ENCODE measurements at places on chromosomes 2 and 18.

GRCh38 chr2:123434546-123435395 is 590.3 kb upstream of the CNTNAP5 start:
- no peak for DNase-seq

- no peak for DNase-seq
Measured at GRCh38 chr2:109637749-109638570, 23.8 kb downstream of the SOWAHC start.

DNA sequence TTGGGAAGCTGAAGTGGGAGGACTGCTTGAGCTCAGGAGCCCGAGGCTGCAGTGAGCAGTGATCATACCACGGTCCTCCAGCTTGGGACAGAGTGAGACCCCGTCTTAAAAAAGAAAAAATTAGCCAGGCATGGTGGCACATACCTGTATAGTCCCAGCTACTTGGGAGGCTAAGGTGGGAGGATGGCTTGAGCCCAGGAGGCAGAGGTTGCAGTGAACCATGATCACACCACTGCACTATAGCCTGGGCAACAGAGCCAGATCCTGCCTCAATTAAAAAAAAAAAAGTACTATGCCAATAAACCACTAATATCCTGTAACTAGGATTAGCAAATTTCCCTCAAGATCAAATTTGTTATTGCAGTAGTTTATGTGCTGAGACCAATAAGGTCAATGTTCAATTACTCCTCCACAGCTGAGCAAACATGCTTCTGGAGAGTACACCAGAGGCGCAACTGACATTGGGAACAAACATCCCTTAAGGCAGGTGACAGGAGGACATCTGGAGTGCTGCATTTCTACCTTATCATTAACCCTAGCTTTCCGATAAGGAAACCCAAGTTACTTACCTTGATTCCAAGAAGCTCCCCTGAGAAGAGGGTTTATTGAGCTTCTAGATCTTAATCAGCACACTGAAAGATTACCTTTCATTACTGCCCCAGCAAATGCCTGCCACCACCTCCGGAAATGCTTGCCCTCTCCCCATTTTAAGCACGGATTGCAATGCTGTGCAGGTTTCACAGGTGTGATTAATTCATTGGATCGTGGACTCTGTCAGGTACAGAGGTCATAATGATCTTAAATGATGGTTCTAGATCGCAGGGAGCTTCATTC is 26.2 kb downstream of the MGAT4A start:
- DNase-seq, result no peak

- DNase-seq, result no peak
Measured at GRCh38 chr2:142866426-142866825, 11.0 kb upstream of the KYNU start.

DNA sequence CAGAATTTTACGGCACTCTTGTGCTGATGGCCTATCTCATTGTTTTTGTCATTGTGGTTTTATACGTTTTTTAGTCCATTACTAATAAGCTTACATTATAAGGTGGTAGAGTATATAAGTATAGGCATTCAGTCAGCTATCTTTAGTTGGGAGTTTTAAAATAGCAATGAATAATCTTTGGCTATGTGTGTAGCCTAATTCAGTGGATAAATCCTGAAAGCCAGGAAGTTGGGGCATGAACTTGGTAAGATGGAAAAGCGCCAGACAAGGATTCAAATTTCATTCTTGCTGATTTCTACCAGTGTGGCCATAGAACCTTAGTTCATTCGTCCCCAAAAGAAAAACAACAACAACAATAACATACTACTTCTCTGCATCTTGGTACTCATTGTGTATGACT is 31.2 kb downstream of the EPC2 start:
- no peak for DNase-seq

DNA sequence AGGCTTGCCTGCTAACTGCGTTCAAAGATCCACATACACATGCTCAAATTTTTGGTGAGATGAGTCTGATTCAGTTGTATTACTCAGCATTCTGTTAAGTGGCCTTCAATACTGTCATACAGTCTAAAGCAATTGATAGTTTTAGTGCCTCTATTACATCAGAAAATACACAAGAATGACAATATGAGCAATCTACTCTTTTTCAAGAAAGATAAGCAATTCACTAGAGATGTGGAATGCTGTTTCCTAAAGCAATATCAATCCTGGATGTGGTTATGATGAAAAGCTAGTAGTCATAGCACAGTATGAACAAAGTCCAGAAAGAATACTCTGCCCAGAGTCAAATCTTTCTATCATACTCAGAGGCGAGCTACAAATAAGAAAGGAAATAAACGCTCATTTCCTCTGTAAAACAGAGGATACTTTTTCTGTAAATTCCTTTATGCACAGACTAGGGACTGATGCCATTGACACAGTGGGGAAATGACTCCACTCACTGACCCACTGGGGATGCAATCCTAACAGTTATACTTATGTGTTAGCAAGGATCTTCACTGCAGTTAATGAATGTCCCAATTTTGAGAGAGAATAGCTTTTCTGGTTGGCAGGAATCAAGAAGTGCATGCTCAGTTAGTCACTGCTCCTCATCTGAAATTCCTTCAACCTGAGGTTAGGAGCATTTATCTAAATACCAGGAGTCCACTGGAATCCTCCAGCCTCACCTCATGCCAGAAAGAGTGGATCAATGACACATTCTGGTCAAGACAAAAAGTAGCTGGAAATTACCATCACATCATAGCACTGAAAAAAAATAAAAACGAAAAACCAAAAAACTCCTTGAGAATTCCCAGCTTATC is 83.3 kb downstream of the PDE11A start:
- no peak for DNase-seq

- no peak for DNase-seq
Measured at GRCh38 chr2:166984797-166985196, 96.5 kb downstream of the XIRP2 start.

GRCh38 chr2:47193607-47194006 is 38.5 kb upstream of the STPG4 start:
- no peak for DNase-seq

DNA sequence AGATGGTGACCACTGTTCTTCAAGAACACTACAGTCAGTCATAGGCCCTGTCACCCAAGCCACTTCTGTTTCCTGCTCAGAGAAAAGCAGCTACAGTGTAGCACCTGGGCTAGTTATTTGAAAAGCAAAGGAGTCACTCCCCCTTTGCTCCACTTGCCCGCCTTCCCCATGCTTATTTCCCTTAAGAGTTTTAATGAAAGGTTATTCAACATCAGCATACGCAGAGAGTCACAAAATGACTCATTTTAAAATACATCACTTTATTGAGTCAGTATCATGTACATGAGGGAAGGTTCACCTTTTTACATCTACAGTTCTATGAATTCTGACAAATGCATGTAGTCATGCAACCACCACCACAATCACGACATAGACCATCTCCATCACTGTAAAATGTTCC is 71.3 kb downstream of the TNFRSF11A start:
- DNase-seq, result no peak

DNA sequence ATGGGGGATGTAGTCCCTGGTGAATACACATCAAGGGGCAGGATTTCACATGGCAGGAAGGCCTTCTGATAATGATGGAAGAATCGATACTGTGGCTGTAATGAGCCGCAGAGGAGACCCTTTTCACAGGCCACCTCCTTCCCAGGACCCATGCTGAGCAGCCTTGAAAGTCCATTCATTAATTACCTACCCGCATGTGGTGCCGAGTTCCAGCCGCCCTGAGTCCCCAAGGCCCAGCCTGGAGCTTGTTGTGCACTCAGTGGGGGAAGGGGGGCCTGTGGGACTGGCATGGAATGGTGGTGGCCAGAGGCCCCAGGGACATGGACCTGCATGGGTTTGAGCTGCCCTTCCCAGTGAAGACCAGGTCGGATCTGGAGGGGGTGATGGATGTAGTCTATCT is 25.5 kb downstream of the ASB18 start:
- DNase-seq, result no peak

DNA sequence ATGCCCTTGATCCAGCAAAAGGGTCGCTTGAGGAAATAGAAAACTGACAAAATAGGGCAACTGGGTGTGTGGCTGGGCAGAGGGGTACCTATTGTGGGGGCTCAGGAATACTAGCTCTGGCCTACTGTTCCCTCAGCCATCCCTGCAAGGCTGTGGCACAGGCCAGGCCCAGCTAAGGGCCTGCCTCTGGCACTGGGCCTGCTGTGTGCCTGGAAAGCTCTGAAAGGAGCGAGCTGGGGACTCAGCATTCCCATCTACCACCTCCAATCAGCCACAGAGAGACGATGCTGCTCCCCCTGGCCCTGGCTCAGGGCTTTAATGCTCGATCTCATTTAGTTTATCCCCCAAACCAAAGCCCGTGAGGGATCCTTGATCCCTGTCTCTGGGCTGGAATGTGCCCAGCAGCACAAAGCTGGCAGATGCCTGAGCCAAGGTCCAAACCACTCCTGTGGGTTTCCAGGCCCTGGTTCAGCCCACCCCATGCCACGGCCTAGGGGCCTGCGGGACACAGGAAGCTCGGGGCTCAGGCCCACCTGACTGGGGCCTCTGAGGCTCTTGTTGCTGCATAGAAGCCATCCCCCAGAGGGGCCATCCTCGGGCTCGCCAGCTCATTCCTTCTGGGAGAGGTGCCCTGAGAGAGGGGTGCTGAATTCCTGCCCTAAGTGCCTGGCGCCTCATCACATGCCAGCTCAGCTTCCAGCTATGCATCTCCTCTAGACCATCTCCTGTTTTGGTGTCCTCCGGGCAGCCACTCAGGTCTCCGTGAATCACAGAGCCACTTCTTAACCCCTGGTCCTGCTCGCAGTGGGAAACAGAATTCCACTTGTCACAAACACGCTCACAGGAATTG is 43.0 kb upstream of the KCNF1 start:
- DNase-seq, result no peak

DNA sequence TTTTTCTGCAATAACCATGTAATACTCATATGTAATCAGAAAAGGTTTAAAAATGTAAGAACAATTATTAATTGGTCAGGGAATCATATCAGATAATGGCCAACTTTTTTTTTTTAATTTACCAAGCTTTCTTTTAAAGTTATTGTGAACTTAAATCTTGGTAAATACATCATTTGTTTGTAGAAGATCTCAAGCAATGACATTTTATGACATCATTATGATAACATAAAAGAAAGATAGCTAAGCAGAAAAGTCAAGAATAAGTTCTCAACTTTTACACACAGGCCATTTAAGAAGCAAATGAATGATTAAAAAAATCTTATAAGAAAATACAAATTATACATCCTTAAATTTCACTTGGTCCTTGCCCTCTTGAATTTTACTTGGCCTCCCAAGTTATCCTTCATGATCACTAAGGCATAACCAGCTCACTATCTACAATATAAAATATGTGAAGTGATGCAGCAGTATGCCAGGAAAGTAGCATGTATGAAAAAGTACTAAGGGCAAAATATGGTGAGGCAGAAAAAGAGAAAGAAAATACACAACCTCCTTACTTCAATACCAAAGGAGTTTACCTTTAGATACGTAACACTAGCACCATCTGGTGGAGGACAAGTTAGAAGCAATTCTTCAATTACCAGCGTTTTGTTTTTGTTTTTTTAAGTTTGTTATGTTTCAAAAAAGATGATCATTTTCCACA is 116.6 kb downstream of the SRBD1 start:
- DNase-seq, result peak; percentile 43

GRCh38 chr2:148201075-148202004 is 180.4 kb downstream of the MBD5 start:
- DNase-seq, result no peak

DNA sequence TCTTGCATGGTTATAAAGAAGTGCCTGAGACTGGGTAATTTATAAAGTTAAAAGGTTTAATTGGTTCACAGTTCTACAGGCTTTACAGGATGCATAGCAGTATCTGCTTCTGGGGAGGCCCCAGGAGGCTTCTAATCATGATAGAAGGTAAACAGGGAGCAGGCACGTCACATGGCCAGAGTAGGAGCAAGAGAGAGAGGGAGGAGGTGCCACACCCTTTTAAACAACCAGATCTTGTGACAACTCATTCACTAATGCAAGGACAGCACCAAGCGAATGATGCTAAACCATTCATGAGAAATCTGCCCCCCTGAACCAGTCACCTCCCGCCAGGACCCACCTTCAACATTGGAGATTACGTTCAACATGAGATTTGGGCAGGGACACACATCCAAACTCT is 141.1 kb downstream of the EN1 start:
- no peak for DNase-seq

DNA sequence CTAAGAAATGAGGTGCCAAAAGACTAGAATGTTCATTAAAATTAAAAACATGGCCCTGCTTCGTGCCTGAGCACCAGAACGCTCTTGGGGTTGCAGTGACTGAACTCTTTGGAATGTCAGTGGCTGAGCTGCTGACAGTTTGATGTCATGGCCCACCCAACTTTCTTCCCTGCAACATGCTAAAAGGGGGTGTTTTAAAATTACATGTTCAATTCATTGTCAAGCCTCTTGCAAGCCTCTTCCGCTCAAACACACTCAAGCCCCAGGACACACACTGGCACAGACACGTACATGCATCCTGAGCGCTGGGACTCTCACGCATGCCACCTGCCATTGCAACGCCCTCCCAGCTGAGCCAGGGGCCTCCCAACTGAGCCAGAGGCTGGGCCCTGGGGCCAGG is 12.6 kb downstream of the RUFY4 start:
- DNase-seq, result no peak

GRCh38 chr2:229388731-229389130 is 117.6 kb upstream of the PID1 start:
- DNase-seq, result no peak

GRCh38 chr2:213863541-213863940 is 547.3 kb upstream of the VWC2L start:
- DNase-seq, result no peak

- DNase-seq, result no peak
Measured at GRCh38 chr2:125224830-125225229, 1199.7 kb downstream of the CNTNAP5 start.

DNA sequence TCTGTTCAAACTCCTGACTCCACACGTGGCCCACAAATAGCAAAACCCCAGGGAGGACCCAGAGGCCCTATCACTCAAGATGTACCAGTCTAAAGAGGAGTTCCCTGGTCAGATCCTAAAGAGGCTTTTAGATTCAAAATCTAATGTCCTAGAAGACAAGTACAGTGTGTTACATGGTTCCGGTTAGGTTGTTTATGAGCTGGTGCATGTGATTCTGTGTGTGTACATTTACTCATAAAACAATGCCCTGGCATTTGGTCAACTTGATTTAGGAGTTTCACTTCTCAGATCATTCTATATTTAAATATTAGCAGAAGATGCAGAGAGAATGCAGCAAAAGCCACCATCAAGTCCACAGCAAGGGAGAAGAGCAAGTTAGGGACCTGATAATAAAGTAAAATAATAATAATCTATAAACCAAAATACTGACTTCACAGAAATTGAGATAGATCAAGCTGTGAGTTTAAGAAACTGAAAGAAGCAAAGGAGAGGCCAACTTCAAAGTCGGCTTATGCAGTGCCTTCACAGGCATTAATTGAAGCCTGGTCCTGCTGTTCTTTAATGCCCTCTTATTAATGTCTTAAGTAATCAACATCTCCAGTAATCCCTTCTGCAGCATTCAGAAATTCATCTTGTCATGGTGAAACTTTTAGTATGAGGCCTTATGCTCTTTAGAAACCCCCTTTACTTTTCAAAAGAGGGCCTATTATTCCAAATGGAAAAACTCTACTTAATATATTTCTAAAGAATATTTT is 4.2 kb upstream of the AP1S3 start:
- no peak for DNase-seq

GRCh38 chr2:239288237-239288636 is 112.6 kb downstream of the HDAC4 start:
- no peak for DNase-seq

Data from NCI-H187 treated with DMSO at 0.1 percent for 48 hours (cell line).